ENCODE measurements at places on chromosomes 13 and 19.

DNA sequence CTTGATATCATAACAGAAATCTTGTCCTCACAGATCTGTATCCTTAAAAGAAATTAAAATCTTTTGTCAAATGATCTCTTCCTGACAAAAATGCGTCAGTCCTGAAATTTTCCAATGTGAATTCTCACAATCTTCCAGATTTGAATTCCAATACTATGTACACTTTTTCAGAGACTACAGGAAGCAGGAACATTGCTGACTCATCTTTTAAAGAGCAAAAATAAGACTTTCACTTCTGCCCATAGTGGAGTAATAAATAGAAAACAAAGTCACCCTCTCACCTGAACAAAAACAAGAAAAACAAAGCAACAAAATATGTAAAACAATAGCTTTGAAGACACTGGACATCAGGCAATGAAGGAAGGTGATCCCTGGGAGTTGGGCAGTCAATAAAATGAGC, 167.0 kb upstream of the IPO5 start:
- DNase-seq, result no peak

GRCh38 chr19:18470787-18471186, 32.9 kb upstream of the ISYNA1 start:
- DNase-seq, result no peak

DNA sequence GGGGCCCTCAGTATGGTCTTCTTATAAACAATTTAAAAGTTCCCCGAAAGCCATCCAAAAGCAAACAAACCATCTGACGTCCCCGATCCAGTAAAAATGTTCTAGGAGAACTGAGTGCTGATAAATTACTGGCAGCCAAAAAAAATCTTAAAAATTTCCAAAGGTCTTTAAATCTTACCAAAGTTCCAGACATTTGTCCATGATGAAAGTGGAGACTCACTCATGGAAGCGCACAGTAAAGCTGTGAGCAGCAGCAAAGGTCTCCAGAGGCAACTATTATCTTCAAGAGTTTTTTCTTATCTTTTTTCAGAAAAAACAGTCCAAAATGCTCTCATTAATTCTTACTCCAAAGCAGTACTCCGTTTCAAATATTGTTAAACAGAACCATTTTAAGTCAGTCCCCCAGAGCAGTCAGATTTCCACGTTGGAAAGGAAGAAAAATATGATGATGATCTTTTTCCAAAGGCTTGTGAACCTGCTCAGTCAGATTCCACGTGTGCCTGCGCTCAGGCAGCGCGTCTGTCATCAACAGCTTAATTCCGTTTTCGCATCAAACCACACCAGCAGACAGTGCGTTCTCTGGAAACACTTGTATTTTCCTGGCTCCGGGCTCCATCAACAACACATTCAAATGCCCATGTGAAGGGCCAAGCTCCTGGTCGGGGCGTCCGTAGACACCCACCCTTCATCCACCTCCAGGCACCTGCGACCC, 85.4 kb downstream of the COL4A1 start:
- no peak for DNase-seq

DNA sequence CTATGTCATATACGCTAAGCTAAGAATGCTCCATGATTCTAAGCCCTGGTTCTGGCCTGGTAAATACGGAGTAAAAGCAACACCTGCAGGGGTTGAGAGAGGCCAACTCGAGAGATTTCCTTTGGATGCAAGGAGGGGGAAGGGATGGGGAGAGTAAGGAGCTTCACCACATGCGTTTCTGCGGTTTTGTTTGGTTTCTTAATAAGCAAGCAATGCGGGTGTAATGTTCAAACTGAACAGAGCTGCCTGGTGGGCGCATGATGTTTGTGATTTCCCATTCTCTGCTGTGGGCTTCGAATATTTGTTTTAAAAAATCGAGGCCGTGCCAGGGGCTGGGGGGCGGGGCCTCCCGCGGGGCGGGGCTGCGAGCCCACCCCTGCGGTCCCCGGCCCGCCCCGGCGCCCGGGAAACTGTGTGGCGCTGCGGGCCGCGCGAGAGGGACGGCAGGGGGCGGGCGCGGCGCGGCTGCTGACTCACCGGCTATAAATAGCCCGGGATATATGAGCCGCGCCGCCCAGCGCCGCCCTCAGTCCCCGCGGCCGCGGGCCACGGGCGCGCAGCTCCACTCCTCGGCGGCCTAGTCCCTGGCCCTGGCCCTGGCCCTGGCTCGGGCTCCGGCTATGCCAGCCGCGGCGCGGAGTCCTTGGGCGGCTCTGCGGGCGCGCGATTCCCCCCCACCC, 5.1 kb downstream of the BBC3 start:
- DNase-seq, result peak; percentile 68

GRCh38 chr13:100508996-100509395, 79.6 kb downstream of the GGACT start:
- DNase-seq, result no peak

DNA sequence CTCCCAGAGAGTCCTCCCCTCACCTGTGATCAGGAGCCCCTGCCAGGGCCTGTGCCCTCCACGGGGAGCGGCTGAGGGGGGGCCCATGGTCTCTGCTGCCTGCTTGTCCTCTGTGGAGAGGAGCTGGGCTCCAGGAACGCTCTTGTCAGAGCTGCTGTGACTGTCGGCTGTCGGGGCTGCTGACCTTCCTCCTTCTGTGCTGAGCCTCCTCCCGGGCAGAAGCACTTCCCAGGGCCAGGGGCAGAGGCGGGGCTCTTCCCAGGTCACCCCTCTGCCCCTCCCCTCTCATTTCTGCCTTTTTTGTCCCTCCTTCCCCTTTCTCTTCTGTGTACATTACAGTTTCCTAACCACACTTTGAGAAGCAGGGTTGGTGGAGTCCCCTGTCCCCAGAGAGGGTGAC, at the start of gene CEACAM4:
Gene CEACAM4, minus strand, starts transcription at position 198 of the 400 bp plus-strand sequence. Its CDS starts 111 bp downstream, at position 87.
- DNase-seq, result no peak

GRCh38 chr19:50311723-50312635, 17.2 kb downstream of the KCNC3 start:
- no peak for DNase-seq

- DNase-seq, result no peak
Measured at GRCh38 chr13:21884965-21885567, 214.2 kb downstream of the FGF9 start.

GRCh38 chr19:14562660-14563589, 8.9 kb downstream of the NDUFB7 start:
- DNase-seq, result no peak

GRCh38 chr19:10353793-10354391, 14.5 kb upstream of the ICAM3 start:
- DNase-seq, result no peak

DNA sequence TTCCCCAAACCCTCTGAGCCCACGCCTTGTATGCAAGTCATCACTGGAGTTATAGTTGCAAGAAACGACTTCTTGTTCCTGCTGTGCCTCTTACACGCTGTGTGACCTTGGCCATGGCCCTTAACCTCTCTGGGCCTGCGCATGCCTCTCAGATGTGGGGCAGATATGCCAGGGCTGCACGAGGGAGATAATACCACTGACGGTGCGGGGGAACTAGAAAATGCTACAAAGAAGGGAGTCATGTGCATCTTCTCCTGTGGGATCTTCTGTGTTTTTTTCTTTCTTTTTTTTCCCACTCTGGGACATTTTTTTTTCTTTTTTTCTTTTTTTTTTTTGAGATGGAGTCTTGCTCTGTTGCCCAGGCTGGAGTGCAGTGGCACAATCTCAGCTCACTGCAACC, 4.3 kb upstream of the SAMD1 start:
- no peak for DNase-seq

GRCh38 chr19:57850553-57851017, 926 bp downstream of the ZNF587 start:
- no peak for DNase-seq

DNA sequence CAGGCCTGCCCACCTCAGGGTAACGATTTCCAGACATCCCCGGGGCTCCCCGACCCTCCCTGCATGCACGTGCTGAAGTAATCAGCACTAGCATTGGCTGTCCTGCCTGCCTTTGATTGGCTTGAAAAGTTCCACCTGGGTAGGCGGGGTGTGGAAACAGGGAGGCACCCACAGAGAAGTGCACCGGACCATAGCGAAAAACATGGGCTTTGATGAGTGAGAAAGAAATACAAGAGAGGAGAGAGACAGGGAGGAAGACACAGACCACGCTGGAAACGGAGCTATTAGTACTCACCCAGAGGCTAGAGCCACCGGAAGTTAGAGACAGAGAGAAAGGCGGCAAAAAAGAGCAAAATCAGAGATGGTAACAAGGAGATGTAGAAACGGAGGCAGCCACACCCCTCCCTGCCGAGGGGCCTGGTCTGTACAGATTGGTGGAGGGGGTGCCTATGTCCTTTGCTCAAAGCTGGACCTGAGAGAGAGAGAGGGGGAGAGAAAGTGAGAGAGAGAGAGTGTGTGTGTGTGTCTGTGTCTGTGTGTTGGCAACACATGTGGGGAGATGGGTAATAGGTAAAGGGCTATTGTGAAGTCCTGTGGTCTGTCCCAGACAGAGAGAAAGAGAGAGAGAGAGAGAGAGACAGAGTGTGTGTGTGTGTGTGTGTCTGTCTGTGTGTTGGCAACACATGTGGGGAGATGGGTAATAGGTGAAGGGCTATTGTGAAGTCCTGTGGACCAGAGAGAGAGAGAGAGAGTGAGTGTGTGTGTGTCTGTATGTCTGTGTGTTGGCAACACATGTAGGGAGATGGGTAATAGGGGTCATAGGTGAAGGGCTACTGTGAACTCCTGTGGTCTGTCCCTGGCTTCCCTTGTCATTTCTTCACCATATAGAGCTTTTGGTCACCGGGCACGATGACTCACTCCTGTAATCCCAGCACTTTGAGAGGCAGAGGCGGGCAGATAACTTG, 2.9 kb downstream of the CGB3 start:
- DNase-seq, result no peak

- no peak for DNase-seq
Measured at GRCh38 chr19:28519952-28520861, 692.7 kb downstream of the UQCRFS1 start.

- DNase-seq, result no peak
Measured at GRCh38 chr19:6744381-6745301, 5.2 kb downstream of the TRIP10 start.

GRCh38 chr13:44063881-44064280, 184.2 kb downstream of the LACC1 start:
- no peak for DNase-seq

- DNase-seq, result peak; percentile 6
Measured at GRCh38 chr13:19601749-19602725, 31.4 kb upstream of the MPHOSPH8 start.

DNA sequence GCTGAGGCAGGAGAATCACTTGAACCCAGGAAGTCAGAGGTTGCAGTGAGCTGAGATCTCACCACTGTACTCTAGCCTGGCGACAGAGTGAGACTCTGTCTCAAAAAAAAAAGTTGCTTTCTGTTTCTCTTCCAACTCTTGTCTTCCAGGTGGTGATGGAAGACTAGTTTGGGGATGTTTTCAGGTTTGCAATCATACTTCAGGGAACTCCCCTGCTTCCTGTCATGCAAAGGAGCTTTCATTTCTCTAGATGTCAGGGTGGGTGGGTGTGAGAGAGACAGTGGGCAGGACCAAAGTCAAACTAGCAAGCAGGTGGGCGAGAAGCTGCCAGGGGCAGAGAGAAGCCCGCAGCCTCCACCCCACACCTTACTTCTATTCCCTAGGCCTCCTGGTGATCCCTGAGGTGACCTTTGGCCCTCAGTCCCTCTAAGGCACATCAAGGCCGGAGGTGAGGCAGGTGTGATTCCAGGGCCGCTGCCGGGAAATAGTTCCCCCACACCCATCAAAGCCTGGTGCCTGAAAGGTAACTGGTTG, 25.7 kb downstream of the CCNE1 start:
- DNase-seq, result no peak

- no peak for DNase-seq
Measured at GRCh38 chr19:47572635-47573034, 313 bp downstream of the ZNF541 start.

- DNase-seq, result no peak
Measured at GRCh38 chr19:5054551-5055456, 85.9 kb downstream of the KDM4B start.

- DNase-seq, result no peak
Measured at GRCh38 chr13:50898338-50898737, 11.3 kb upstream of the RNASEH2B start.

- no peak for DNase-seq
Measured at GRCh38 chr19:1324806-1325567, 39.3 kb downstream of the EFNA2 start.

DNA sequence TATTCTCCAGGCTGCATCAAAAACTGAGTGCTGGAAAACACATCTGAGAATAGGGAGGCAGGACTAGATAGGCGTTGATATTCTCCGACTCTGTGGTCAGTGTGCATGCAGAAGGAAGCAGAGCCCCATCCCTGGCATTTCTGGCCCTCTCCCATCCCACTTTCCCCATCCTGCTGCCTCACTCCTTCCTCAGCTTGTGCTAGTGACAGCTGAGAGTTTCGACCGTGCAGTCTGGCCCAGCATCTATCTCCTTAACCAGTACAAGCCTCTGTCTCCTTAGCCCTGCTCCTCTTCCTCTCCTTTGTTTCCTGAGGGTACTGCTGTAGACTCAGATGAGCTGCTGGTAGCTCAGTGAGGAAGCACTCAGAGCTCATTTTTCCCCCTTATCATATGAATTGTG, 163.2 kb downstream of the SUCLA2 start:
- DNase-seq, result no peak

DNA sequence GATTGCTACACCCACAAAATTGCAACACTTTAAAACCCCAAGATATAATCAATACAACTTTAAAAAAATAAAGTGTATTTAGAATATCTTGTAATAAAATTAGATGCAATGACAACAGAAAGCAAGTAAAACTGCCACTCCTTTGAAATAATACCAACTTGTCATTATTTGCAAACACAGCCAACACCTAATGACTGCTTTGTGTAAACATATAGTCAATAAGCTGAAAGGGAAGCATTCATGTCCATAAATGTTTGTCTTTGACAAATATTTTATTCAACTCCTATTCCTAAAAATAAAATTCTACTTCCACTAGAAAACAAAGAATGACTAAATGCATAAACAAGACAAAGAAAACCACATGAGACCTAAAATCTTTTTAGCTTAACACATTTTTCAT, 6.6 kb downstream of the SMAD9 start:
- DNase-seq, result no peak

DNA sequence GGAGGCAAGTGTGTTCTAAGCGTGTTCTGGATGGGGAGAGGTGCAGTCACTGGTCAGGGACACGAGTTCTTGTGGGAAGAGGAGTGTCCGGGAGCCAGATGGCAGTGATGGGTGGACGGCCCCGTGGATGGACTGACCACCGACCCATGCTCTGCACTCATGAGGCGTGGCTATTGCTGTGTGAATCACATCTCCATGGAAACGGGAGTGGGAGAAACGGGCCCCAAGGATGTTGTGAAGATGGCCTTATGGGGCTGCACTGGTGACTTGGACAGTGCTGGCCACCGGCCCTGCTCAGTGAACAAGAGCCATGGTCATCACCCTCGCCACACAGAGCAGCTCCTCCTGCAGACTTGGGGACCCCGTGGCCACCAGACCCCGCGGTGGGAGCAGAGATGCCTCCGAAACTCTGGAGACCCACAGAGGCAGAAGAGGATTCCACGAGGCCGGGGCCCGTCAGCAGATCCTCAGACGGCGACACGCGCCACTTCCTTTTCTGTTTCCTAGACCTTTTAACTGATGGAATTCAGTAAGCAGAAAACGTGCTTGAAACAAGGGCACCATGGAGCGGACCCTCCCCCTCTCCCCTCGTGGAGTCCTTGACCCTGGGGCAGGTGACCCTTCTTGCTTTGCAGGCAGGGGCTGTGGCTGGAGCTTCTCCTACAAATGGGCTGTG, 47.5 kb downstream of the GAS6 start:
- DNase-seq, result no peak

GRCh38 chr19:34269968-34270621, 15.7 kb downstream of the GARRE1 start:
- peak; percentile 5 for DNase-seq

GRCh38 chr13:83943530-83944279, 61.4 kb upstream of the SLITRK1 start:
- DNase-seq, result no peak
